GM23248 (cell line): ENCODE measurements at places on chromosomes 1 and 21. TPM values are rescaled to one million over a fixed set of nuclear protein-coding genes. Genes with fewer than 3 reads are reported as not detected.

GRCh38 chr1:209355415-209355814 is 228.1 kb upstream of the CAMK1G start:
- no peak for DNase-seq

DNA sequence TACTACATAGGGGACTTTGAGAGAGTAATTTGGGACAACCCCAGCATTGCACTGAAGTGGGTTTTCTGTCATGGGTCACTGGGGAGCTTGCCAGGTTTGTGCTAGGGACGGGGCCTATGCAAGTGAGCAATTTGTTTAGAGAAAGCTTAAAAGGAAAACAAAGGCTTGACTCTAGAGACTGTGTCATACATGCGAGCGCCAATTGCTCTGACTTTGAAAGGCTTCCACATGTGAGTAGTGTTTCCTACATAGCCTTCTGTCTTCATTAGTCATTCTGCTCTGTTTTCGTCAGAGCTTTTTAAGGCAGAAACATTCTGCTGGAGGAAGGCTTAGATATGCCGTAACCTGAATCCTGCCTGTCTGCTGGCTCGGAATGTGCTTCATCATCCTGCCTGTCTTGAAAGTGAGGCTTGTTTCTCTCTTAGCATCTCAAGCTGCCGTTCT is 28.4 kb downstream of the TRIM45 start:
- peak; percentile 98 for DNase-seq

GRCh38 chr1:61534847-61535246 is 190.1 kb downstream of the TM2D1 start:
- no peak for DNase-seq

- DNase-seq = no peak
Measured at GRCh38 chr1:56071351-56071750, 508.0 kb downstream of the PLPP3 start.

- no peak for DNase-seq
Measured at GRCh38 chr1:220684890-220685289, 5.3 kb upstream of the C1orf115 start.

- DNase-seq = peak; percentile 84
Measured at GRCh38 chr1:183633676-183634343, 1.8 kb downstream of the ARPC5 start.

- peak; percentile 81 for DNase-seq
Measured at GRCh38 chr1:21508580-21509350, 458 bp upstream of the ALPL start.

DNA sequence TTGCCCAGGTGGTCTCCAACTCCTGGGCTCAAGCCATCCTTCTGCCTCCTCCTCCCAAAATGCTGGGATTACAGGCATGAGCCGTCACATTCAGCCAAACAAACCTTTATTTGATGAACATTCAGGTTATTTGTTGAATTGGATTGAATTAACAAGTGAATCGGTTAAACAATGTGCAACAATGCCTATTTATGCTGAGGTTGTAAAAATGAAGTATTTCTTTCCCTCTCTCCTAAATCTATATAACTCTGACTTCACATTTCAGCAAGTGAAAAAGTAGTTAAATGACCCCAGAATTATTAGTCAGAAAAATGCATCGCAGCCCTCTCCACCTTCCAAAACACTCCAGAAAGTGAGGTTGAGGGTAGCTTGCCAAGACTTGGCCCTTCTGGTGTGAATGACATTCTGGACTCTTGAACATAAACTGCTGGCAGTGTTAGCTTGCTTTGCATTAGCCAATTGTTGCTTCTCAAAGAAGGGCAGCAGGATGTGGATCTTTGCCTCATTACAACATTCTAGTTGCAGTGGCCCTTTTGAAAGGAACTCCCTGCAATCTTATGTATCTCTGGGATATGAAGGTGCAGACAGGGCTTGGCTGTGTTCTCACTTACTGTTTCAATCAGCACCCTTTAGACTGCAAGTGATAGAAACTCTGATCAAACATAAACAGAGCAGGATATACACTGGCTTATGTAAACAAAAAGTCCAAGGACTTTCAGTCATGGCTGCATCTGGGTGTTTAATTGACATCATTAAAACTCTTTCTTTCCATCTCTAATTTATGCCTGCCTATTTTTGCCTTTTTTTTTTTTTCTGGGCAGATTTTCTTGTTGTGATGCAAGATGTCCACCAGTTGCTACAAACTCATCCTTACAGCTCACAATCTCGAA is 22.4 kb downstream of the EDN2 start:
- DNase-seq = no peak

- no peak for DNase-seq
Measured at GRCh38 chr1:7177438-7178146, 392.3 kb downstream of the CAMTA1 start.

DNA sequence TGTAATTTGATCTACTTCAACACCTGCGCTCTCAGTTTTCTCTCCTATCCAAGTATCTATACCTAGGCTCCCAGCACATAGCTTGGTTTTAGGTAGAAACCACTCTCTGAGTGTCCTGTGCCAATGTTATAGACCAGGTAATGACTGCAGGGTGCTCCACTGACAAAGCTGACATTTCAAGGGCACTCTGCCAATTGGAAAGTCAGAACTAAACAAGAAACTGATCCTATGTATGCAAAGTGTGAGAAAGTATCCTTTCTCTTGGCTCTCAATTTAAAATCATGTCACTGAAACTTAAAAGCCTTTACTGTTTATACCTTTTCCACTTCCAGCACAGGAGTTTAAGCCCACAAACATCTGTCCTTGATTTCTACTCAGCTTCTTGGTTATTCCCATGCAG is 45.0 kb upstream of the AIM2 start:
- DNase-seq = no peak

DNA sequence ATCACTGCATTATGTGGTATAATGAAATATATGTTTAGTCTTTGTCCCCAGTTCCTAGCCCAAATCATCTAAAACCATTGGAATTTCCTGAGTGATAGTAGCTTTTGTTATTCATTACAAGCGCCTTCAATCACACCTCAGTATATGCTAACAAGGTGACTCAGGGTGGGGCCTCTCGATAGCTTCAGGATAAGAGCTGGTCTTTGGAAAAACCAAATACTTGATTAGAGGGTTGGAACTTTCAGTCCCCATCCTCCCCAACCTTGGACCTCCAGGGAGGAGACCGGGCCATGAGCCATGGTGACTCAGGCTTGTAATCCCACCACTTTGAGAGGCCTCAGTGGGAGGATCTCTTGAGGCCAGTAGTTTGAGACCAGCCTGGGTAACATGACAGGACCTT is 5.1 kb upstream of the BRDT start:
- no peak for DNase-seq

- no peak for DNase-seq
Measured at GRCh38 chr1:7393136-7393535, 378.0 kb upstream of the VAMP3 start.

DNA sequence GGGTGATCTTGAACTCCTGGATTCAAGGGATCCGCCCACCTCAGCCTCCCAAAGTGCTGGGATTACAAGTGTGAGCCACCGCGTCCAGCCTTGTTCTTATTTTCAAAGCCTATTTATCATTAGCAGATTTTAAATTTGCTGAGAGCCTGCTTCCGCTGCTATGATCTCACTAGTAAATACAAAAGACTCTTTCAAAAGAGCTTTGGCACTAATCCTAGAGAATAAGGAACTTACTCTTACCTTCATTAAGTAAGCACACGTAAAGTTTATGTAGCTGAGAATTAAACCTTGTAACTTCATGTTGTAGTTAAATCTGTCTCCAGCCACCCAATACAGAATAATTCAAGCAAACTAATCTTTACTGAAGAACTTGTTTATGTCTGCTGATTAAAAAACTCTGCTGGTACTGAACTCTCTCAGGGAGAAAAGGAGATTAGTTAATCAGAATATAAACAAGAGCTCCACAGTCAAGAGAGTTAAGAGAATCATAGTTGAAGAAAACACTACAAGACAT is 72.3 kb downstream of the RUSC1 start:
- DNase-seq = no peak

GRCh38 chr1:17409391-17409811 is 30.1 kb downstream of the RCC2 start:
- no peak for DNase-seq

DNA sequence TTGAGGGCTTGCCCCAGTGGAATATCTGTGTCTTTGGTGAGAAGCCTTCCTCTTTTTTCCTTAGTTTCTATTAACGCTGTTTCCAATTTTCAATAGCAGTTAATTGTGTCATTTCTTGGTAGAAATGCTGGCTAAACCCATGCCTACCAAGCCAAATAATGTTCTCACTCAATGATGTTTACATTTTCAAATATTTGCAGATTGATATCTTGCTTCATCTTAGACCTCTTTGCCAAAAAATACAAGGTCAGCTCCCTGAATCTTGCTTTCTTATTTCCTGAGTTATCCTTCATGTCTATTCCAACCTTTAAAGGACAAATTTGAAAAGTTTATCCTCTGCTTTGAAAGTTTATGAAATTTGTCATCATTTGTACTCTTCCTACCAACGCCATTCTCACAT is 5.1 kb downstream of the KCNJ15 start:
- DNase-seq = peak; percentile 30

DNA sequence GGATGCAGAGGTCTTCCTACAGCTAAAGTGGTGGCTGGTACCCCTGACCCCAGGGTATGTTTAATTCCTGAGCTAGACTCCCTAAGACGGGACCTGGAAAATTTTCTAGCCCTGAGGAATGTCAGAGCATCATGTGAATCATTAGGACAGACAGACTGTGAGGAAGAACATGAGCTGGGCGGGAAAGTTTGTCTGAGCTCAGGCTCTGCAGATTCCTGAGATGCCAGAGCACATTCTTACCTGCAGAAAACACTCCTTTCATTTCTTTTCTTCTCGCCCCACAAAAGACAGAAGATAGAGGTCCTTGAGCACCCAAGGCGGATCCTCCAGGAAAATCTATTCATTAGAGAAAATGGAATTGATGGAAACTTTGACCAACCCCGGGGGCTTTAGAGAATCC is 6.5 kb downstream of the CAPN2 start:
- peak; percentile 42 for DNase-seq

- DNase-seq = peak; percentile 62
Measured at GRCh38 chr1:44621841-44622286, 52.4 kb downstream of the TMEM53 start.

DNA sequence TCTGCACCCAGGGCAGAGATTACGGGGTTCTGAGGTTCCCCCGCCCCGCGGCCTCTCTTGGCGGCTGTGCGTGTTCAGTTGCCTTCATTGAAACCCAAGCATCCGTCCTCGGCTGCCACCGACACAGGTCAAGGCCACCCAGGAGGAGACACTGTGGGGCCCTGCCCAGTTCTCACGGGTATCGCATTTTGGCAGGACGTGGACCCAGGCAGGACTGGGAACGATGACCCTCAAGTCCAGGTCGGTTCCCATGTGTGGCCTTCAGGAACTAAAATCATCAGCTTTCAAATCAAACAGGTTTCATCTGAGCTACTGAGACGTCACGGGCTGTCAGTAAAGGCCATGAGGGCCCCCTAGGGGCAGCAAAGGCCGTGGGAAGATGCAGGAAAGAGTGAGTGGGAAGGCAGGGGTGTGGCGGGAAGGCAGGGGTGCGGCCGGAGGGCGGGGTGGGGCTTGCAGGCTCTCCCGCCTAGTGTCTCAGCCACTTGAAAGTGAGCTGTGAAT is 7.0 kb upstream of the C1orf174 start:
- no peak for DNase-seq

- peak; percentile 79 for DNase-seq
Measured at GRCh38 chr1:32180186-32181060, 948 bp downstream of the TXLNA start.

GRCh38 chr1:185652348-185652747 is 81.8 kb upstream of the HMCN1 start:
- DNase-seq = no peak

GRCh38 chr1:229694053-229694693 is 68.1 kb downstream of the URB2 start:
- peak; percentile 92 for DNase-seq

DNA sequence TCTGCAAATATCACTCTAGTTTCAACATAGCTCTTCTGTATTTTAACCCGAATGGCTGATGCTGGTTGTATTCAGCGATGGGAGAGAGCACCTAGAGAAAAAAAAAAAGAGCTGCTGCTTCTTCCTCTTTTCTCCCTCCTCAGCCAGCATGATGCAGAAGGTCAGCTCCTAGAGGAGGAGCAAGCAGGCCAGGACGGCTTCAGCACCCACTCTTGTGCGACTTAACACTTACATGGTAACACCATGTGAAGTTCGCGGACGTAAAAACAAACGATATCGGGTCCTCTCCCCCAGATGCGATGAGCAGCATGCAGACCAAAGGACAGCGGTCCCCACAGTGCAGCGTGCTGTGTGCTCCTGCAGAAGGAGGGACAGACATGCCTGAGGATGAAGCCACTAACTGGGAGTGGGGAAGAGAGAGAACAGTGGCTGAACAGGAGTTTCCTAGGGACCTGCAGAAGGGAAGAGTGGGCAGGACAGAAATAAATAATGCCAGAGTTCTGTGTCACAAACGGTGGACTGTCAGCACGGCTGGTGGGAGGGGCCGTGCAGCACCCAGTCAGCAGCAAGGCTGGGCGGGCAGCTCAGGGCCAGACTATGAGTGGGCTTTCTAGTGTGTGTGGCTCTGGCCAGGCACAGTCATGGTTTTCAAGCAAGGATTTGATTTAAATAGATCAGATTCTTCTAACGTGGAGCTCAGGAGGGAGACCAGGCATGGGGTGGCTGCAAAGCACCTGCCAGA is 11.4 kb upstream of the B3GALT5 start:
- no peak for DNase-seq

- no peak for DNase-seq
Measured at GRCh38 chr1:44282704-44283426, 69.6 kb downstream of the DMAP1 start.

GRCh38 chr1:156502391-156502893 is 1.9 kb upstream of the MEF2D start:
- peak; percentile 41 for DNase-seq

DNA sequence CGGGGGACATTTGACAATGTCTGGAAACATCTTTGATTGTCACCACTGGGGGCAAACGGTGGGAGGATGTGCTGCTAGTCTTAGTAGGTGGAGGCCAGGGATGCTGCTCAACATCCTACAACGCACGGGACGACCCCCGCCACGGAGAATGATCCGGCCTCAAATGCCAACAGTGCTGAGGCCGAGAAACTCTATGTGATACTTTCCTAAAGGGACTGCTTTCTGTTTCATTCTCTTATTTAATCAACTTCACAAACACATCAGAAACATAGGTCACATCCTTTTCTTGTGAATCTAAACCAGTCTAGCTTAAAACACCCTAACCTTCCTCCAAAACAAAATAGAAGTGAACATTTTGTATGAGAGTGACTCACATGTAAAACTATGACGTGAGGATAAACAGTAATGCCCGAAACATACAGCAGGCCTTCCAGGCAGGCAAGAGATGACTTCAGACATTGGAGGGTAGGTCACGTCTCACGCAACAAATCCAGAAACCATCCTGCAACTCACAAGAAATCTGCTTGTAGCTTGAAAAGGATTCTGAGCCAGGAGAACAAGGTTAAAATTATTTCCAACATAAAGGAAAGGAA is 37.2 kb upstream of the ETS2 start:
- DNase-seq = peak; percentile 87

GRCh38 chr1:29802181-29803068 is 566.1 kb downstream of the PTPRU start:
- DNase-seq = no peak

PTGS2 gene
- polyA plus RNA-seq = 50.4 and 50.8 TPM in 2 replicates

FCN3 gene
- not detected in 2 replicates for polyA plus RNA-seq

KRTAP19-1 gene
- not detected in 2 replicates for polyA plus RNA-seq
